NCI-H1417 treated with DMSO at 0.1 percent for 48 hours (cell line): ENCODE measurements at places on chromosomes 7 and 10.

DNA sequence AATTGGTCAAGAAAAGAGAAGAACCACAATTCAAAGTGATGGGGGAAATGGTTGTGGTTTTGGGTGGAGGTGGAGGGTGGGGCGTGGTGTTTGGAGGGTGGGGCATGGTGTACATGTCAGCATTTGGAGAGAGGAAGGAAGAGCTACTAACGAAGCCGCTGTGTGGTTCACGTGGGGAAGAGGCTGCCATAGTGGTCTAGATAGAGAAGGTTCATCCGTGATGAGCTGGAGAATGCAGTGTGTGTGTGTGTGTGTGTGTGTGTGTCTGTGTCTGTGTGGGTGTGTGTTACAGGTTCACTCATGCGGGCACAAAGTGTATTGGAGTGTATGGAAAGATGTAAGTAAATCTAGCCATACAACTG, 6.1 kb upstream of the VCL start:
- DNase-seq, result no peak

GRCh38 chr7:149455175-149455950, 5.5 kb downstream of the ZNF777 start:
- no peak for DNase-seq

GRCh38 chr10:72895236-72895850, 1.8 kb downstream of the OIT3 start:
- DNase-seq, result no peak

GRCh38 chr10:36629476-36629875, 495.9 kb upstream of the ANKRD30A start:
- no peak for DNase-seq

- DNase-seq, result no peak
These were observed 59.5 kb upstream of the PRPS1L1 start for GRCh38 chr7:18087026-18087686.

- no peak for DNase-seq
These were observed 219.6 kb downstream of the PTEN start for GRCh38 chr10:88082806-88083596.

DNA sequence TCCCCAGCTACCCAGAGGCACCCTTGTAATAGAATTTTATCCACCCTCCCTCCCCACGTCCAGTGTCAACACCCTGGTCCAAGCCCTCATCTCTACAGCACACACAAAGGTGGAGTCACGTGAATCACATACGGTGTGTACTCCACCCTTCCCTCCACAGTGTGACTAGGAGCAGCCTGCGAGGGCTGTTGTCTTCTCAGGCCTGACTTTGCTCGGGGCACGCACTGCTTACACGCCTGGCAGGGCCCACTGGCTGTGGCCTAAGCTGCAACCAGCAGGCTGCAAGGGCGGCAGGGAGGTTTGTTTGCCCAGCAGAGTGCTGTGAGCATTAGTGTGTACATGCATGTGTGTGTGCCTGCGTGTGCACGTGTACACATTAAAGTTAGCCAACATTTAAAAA, 93.7 kb downstream of the COBL start:
- no peak for DNase-seq

DNA sequence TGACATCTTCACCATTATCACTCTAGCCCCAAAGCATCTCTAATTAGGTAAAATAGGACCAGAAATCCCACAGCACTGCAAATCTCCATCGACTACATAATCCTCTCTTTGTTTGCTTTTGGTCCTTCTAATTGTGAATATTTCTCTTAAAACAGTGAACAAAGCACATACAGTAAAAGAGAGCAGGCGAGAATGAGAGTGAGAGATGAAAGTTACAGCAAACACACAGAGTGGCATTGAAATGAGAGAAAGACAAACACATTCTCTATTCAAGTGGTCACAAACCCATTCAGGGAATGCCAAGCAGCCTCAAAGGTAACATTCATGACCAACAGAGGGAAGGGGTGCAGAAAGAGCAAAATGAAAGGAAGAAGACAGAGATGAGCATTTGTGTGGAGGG, 109.8 kb upstream of the PTN start:
- DNase-seq, result no peak

- no peak for DNase-seq
These were observed 26.9 kb downstream of the TWIST1 start for GRCh38 chr7:19090526-19090925.

DNA sequence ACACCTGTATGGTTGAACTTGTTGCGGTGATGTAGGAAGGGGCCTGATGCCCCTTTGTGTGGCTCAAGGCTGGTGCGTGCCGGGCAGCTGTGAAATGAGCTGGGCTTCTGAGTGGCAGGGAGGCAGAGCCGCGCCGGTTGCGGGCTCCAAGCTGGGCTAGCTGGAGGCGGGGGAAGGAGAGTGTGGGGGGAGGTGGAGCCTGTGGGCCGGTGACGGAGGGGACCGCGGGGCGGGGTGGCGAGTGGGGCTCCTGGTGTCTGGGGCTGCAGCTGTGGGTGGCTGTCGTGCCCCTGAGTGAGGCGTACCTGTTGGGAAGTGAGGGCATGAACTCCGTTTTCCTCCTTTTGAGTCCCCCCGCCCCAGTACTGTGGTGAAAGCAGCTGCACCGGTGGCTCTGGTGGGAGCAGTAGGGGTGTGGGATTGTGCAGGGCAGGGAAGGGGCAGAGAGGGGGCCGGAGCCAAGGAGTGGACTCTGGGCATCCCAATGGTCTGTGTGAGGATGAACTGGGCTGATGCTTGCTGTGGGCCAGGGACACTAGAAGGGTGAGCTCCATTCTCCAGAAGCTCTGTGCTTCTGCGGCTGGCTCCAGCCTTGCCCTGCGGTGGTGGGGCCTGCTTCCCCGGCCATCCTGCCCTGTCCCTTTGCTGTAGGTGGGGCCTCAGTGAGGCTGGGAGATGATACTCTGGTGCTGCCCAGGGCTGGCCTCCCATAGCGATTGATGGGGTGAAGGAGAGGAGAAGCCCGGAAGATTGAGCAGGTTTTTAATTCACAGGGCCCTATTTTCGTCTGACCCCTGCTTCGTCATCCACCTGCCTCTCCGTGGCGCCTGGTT, 41.7 kb downstream of the INPP5A start:
- DNase-seq, result no peak

- no peak for DNase-seq
These were observed 118.0 kb downstream of the PLPP4 start for GRCh38 chr10:120574981-120575380.

GRCh38 chr10:103490986-103491314, 2.6 kb upstream of the NEURL1 start:
- DNase-seq, result no peak

GRCh38 chr7:157474685-157475084, 137.9 kb downstream of the DNAJB6 start:
- no peak for DNase-seq

DNA sequence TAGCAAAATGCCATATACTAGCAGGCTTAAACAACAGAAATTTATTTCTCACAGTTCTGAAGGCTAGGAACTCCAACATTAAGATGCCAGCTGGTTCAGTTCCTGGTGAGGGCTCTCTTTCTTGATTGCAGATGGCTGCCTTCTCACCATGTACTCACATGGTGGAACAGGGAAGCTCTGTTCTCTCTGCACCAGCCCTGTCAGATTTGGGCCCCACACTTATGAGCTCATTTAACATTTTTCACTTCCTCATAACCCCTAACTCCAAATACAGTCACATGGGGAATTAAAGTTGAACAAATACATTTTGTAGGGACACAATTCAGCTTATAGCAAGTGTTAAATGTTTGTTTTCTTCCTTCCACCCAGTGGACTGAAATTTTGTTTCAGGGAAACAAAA, 218.6 kb upstream of the TAC1 start:
- DNase-seq, result no peak

DNA sequence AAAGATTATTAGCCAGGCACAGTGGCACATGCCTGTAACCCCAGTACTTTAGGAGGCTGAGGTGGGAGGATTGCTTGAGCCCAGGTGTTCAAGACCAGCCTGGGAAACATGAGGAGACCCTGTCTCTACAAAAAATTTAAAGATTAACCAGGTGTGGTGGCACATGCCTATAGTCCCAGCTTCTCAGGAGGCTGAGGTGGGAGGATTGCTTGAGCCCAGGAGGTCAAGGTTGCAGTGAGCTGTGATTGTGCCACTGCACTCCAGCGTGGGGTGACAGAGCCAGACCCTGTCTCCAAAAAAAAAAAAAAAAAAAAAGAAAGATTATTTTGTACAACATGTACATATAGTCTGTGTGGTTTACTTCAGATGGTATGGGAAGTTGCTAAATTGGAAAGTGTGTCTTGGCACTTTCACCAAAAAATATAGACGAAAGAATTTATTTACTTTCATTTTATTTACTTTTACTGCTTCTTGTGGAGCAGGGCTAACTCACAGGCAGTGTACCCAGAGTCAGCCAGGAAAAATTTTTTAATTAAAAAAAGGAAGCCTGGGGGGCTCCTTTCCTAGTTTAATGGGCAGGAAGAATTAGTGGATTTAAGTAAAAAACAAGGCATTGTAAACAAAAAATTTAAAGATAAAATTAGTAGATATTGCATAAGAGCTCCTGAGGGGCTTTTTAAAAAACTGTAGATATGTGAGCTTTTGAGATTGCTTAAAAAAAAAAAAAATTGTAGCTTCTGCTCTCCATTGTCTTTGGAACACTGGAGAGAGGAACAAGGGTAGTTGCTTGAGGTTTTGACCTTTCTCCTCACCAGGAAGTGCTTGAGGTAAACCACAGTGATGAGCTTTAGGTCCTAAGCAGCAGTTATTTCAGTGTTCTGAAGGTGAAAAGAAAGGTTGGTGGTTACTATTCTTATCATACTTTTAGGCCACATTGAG, 44.6 kb upstream of the VDAC2 start:
- DNase-seq, result no peak

DNA sequence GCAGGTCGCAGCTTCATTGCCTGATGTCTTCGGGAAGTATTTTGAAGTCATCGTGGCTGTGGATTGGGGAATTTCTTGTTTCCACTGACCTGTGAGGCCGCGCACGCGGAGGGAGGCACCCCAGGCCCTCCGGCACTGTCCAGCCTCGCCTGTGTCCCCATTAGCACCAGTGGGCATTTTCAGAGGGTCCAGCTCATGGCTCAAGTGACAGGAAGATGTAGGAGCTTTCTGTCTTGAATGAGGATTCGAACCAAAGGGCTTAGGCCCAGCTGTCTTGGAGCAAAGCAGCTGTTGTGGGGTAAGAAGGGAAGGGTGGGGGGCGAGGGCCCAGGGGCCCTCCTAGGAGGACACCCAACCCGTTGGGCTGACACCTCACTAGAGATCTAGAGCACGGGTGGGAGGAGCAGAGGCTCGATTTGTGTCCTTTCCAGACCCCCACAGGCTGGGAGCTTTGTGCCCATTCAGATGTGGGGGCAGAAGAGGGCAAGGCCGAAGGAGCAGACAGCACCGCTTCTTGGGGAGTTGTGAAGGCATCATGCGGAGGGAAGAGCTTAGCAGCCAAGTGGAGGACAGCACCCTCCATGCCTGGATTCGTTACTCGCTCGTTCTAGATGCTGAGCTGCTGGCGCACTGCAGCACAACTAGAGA, 914 bp downstream of the ZNF37A start:
- no peak for DNase-seq

DNA sequence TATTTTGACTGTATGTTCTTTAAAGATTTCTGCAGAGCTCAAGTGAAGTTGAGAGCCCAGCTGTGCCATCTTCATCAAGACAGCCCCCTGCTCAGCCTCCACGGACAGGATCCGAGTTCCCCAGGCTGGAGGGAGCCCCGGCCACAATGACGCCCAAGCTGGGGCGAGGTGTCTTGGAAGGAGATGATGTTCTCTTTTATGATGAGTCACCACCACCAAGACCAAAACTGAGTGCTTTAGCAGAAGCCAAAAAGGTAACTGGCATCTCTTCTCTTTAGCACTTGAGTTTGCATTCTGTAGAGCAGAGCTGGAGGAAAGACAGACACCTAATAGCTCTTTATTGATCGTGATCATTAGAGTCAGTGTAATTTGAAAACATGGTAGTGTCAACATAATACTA, 33.7 kb downstream of the MCM10 start:
- DNase-seq, result no peak

- DNase-seq, result no peak
These were observed 153.4 kb upstream of the LANCL2 start for GRCh38 chr7:55211726-55212125.

DNA sequence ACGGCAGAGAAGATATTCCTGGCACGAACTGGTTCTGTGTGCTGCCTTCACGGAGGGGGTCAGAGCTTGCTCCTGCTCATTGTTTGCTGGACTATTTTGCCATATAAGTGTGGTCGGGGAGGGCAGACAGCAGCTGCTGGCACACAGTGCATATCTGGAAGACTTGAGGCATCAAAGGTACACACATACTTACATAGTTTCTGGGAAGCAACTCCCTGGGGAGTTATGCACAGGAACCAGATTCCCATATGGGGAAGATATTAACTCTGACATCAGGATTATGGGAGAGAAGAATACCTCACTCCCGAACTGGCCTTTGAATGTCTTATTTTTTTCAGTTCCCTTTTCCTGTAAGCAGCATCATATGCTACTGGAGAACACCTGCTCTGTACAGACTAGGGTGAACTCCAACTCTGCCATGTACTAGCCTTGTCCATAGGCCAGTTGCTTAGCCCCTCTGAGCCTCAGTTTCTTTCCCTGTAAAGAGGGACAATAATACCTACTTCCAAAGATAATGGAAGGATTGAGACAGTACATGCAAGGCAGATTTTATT, 41.5 kb downstream of the LGI1 start:
- no peak for DNase-seq

DNA sequence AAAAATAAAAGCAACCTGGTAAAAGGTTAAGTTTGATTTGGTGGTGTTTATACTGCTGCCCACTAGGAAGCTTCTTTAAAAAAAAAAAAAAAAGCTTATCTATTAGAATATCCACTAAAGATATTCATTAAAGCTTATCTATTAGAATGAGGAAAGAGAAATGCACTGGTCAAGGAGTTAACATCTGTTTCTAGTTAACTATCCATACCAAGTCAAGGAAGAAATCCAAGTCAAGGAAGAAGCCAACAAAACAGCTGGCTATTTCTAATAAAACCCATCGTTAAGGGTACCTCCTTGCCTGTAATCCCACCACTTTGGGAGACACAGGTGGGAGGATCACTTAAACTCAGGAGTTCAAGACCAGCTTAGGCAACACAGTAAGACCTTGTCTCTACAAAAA, 82.6 kb downstream of the JMJD1C start:
- DNase-seq, result no peak

- DNase-seq, result no peak
These were observed 80.4 kb downstream of the TCF7L2 start for GRCh38 chr10:113030453-113030852.

DNA sequence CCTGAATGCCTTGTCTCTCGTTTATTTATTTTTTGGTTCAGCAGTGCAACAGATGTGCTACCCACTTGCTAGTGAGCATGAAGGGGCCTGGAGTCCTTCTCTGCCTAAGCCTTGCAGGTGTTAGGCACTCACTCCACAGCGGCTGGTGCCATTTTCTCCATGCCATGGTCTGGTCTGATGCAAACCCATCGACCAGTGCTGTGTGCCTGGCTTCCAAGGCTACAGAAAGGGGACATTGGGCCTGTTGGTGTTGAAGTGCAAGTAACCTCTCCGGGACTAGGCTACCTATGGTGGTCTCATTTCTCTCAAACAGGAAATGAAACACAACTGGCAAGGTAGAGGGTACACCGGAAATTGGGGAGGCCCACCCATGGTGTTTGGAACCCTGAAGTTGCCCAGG, 198.1 kb downstream of the ADARB2 start:
- no peak for DNase-seq

- no peak for DNase-seq
These were observed 35.8 kb downstream of the GPER1 start for GRCh38 chr7:1123715-1124114.
